ENCODE measurements at places on chromosomes 1 and 21.

GRCh38 chr1:9852410-9853248, 28.9 kb upstream of the CLSTN1 start:
- no peak for DNase-seq

GRCh38 chr1:33895396-33895795, 31.5 kb downstream of the HMGB4 start:
- no peak for DNase-seq

DNA sequence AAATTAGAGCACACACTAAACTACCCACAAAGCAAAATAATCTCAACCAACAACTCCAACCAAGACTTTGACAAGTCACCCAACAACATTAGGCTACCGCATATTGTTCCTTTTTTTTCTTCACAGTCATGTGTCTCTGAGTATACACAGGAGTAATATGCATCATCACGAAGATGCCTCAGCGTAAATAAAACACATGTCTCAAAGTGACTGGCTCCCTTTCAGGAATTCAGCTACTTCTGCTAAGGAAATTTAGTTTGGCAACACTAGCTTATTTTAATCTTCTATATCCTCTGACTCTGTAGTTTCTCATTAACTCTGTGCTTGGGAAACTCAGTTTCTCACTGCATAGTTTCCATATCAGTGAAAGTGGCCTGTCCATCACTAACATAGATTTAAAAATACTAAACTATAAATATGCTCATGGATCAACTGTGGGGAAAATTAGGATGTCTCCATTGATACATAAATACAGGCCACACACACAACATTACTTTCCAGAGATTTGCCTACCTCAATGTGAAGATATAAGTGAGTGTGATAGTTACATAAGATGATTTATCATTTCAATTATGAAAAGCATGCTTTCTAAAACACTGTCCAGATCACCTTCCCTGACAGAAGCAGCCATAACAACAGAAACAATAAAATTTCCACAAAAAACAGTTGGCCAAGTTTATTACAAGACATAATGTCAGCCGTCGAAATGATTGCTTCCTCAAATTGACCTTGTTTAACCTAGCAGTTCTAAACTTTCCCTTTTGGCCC, 113.2 kb downstream of the PTGER3 start:
- no peak for DNase-seq

- no peak for DNase-seq
These were observed 415.0 kb downstream of the HLX start for GRCh38 chr1:221294242-221294641.

GRCh38 chr1:185397183-185397582, 80.1 kb upstream of the IVNS1ABP start:
- no peak for DNase-seq

- no peak for DNase-seq
These were observed 1.5 kb downstream of the ATP8B2 start for GRCh38 chr1:154326546-154327465.

- peak; percentile 64 for DNase-seq
These were observed 54.1 kb downstream of the TOMM20 start for GRCh38 chr1:235074523-235075047.

DNA sequence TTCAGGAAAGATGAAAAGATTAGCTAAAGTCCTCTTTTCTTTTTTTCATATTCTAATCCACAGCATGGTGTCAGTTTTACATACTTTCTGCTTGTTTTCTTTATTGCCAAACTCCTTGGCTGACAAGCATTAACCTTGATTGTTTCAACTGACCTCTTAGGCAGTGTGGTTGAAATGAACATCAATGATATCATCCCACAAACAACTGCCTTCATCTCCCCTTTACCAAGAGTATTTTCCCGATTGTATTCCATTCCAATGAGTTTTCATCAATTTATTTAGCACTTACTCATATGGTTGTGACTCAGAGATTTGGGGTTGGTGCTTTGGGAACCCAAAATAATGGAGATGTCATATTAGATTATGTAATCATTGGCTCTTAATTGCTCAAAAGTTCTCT, 71.8 kb downstream of the SPAG17 start:
- DNase-seq, result no peak

GRCh38 chr1:55050283-55050682, 10.9 kb downstream of the PCSK9 start:
- DNase-seq, result no peak

GRCh38 chr1:226542623-226543103, 5.9 kb upstream of the STUM start:
- no peak for DNase-seq

DNA sequence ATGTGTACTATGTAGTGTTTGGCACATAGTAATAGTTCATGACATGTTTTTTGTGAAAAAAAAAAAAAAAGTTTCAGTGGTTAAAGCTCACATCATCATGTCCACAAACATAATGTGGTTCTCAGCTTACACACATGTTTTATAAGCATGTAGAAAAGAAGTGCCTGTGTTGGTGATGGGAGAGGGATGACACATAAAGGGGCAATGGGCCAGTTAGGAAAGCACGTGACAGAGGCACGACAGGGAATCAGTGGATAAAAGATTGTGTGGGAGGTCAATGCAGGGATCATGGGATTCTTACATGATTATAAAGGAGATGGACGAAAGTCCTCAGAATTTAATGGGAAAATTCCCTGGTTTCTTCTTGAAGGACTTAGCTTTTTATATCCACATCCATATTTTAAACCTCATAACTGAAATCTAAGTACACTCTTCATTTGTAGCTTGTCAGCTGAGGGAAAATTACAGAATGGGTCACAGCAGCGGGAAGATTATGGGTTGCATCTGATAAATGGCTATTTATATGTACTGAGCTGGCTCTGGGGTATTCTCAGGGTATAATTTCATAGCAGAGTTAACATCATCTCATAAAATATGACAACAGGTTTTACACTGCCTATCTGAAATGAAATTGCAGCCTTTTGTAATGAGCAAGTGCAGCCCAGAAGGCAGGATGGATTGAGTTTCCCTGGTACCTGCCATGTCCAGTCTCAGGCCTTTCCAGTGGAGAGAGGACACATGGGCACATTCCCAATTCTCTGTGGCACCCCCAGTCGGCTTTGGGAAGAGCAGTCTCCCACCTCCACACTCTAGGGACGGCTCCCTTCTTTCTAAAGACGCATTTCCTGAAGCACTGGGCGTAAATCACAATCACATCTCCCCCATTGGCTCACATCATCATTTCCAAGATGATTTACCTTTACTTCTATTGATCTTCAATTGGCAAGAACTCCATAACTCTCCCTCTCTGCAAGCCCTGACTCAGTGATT, 42.3 kb upstream of the NHLH2 start:
- DNase-seq, result no peak

GRCh38 chr1:17236779-17237560, 11.9 kb upstream of the PADI3 start:
- peak; percentile 81 for DNase-seq

- DNase-seq, result peak; percentile 65
These were observed 6.7 kb downstream of the LMO4 start for GRCh38 chr1:87335175-87335884.

- no peak for DNase-seq
These were observed 177.5 kb downstream of the SETD4 start for GRCh38 chr21:35882791-35883240.

DNA sequence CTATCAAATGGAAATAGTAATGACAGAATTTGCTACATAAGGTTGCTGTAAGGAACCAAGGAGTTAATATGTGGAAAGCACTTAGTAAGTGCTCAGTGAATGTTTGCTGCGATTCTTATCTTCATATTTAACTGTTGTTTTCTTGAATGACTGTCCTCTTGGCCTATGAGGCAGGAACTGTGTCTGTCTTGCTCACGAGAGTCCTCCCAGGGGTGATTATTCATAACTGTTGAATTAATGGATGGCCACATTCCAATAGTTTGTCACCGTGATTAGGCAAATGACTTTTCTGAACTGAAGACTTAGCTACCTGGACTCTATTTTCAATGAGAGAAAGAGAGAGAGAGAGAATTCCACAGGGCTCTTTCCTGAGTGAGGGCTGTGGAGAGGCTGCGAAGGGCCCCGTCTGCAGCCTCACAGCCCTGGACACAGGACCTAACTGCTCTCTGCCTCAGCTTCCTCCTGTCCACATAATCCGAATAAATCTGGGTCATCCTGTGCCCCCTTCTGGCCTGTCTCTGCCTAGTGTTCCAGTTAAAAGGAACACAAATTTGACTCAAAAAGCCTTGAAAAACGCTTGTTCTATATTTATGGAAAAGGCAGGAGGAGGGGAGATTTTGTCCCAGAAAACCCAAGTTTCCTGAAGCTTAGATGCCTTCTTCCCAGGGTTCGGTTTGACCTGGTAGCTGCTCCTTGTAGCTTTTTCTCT, 8.5 kb downstream of the EDN2 start:
- DNase-seq, result no peak

DNA sequence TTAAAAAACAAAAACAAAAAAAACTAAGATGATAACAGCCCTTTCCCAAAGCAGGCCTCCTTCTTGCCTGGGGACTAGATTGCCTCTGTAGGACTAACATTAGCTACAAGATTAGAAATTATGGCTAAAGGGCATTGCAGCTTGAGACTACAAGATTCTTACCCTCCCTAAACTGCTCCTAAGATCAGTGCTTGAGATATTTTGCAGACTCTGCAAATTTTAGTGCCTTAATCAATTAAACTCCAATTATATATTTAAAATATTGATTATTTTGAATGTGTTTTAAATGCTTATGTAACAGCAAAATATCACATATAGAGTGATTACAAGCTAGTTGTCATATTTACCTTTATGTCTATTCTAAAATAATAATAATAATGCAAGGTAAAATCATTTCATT, 47.4 kb upstream of the SLC5A9 start:
- DNase-seq, result no peak

- DNase-seq, result peak; percentile 8
These were observed 104.0 kb downstream of the NIBAN1 start for GRCh38 chr1:184870319-184870718.

- DNase-seq, result peak; percentile 35
These were observed 1.9 kb downstream of the TNFAIP8L2 start for GRCh38 chr1:151158326-151158725.

DNA sequence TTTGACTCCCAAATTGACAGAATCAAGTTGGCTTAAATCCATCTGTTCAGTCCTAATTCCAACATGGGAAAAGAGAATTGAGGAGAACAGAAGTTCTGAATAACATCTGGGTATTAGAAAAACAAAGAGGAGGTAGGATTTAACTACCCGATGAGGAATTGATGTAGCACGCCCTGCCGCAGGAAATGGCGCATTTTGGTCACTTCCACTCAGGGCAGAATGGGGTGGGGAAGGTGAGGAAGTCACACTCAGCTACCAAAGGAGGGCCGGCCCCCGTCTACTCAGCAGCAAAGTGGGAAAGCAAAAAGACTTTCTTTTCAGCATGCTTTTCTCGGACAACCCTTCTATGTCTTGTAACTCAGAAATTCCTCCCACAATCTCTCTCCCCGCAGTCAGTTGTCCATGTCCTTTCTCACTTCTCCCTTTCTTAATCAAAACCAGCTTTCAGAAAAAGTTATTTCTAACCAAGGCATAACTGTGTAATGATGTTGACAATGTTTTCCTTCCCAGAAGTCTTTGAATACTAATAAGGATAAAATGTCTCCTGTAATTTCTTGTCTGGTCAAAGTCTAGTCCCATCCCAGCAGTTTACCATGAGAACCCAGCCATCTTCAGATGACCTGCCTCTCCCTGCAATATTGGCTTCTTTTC, 60.5 kb upstream of the SIPA1L2 start:
- no peak for DNase-seq

DNA sequence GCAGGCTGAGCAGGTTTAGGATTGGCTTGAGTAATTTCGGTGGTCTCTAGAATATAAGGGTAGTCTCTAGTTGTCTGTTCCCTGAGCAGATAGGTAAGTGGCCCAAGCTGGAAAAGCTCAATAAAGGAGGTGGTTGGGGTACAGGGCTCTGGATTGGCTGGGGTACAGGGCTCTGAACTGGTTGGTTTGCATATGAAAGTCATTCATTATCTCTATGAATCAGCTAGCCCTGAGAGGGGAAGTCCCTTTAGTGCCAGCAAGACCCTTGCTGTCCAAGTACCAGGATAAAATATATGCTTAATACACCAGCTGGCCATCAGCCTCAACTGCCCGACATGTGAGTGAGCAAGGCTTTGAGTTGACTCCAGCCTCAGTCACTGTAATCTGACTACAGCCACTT, 93.0 kb downstream of the ZBTB18 start:
- DNase-seq, result no peak

- DNase-seq, result no peak
These were observed 470.4 kb upstream of the USP24 start for GRCh38 chr1:55685560-55685959.

DNA sequence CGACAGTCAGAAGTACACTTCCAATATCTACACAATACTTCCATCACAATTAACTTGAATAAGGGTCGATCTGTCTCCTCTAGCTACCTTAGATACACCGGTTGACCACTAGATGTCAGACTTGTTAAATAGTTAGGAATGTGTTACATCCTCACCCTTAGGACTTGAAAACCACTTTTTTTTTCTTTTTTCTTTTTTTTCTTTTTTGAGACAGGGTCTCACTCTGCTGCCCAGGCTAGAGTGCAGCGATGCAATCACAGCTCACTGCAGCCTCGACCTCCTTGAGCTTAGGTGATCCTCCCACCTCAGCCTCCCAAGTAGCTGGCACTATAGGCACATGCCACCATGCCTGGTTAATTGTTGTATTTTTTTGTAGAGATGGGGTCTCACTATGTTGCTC, 120.4 kb upstream of the GREM2 start:
- no peak for DNase-seq

DNA sequence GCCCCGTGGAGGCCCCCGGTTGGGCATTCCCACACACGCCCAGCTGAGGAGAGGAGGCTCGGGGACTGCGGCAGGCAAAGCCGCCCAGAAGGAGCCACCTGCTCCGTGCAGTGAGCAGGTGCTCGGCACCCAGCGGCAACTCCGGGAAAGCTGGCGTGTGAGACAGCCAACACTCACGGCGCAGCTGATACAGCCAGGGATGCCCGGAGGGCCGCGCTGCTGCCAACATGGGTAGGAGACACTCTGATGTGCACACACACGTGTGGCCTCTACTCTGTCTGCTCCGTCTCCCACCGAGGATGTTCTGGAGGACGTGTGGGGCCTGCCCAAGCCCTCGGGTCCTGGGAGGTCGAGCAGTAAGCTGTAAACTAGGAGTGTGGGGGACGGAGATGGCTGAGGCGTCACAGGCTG, 12.9 kb downstream of the MORN1 start:
- no peak for DNase-seq

- DNase-seq, result no peak
These were observed 511 bp upstream of the SNX27 start for GRCh38 chr1:151611288-151611790.

DNA sequence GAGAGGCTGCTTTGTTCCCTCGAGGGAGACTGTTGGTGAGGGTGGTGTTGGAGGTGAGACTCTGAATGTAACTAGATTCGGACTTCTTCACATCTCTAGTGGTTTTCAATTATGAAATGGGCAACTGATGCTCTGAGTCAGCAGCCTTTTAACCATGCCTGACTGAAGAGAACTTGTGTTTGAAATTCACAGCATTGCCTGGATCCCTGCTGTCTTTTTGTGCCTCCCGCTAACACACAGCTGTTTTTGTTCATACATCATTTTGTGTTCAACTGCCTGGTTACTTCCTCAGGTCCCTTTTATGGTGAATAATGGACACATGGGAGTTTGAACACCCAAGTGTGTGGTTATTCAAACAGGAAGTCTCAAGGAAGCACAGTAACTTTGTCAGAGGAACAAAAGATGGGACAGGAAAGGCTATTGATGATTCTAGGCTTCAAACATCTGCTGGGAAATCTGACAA, 16.8 kb downstream of the LAMC1 start:
- DNase-seq, result no peak

GRCh38 chr1:219489636-219490035, 123.3 kb downstream of the ZC3H11B start:
- DNase-seq, result no peak

All from stimulated activated naive CD4-positive, alpha-beta T cell treated with Interleukin-2 at 50 U/mL for 16 hours (primary cell).